ENCODE measurements at places on chromosomes 1 and 21.

- DNase-seq = no peak
Observed at GRCh38 chr1:207941665-207942064, 30.7 kb upstream of the CD34 start.

DNA sequence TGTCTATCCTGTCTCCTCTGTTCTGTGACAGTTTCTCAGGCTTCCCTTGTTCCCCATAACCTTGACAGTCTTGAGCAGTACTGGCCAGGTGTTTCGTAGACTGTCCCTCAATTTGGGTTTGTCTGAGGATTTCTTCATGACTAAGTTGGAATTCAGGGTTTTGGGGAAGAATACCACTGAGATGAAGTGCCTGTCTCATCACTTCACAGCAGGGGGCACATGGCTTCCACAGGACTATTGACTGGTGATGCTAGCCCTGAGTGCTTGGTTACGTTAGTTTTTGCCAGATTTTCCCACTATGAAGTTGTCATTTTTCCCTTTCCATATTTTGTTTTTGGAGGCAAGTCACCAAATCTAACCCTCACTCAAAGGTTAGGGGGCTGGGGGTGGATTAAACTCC is 45.7 kb downstream of the CDCP2 start:
- DNase-seq = no peak

DNA sequence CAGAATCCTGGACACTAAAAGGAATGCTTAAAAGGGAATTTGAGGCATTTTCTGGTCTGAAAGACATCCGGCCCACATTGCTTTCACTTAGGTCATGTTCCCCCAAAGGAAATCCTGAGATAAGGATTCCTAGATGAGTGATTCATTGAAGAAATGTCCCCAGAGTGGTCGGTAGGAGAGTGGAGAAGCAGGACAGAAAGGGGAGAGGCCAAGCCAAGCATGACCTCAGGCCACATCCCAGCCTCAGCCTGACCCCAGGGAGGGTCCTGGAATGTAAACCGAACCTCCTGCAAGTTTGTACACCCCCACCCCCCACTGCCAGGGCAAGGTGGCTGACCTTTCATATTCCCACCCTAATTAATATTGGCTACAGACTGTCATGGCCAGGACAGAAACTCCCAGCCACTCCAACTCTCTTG is 16.6 kb downstream of the HIVEP3 start:
- DNase-seq = no peak

DNA sequence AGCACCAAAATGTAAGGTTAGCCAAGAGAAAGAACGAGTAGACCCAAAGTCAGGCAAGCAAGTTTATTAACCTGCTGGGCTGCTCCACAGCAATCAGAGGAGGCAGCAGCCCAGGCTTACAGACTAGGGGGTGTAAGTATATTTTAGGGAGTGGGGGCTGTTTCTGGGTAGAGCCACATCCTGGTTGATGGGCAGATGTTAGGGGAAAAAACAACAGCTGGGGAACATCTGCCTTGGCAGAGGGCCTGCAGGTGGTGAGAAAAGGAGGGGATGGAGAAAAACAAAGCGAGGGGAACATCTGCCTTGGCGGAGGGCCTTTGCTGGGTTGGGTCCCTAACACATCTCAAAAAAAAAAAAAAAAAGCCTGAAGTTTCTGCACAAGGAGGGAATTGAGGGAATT is 9.7 kb upstream of the ZBTB48 start:
- DNase-seq = no peak

DNA sequence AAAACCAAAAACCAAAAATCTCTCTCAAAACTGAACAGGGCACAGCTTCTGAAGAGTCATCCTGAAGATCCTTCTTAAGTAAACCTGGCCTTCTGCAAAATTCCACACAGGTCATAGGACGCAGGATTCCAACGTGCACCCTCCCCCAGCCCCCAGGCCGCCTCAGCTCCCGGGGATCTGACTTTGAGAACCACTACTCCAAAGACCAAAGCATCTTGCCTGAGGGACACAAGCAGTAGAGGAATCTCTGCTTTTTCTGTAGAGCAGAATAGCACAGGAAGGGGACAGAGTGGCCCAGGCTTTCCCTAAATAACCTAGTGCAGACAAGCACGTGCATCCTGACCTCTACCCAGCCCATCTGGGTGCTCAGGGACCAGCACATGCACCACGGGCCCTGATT is 104.8 kb upstream of the VAMP3 start:
- DNase-seq = no peak

DNA sequence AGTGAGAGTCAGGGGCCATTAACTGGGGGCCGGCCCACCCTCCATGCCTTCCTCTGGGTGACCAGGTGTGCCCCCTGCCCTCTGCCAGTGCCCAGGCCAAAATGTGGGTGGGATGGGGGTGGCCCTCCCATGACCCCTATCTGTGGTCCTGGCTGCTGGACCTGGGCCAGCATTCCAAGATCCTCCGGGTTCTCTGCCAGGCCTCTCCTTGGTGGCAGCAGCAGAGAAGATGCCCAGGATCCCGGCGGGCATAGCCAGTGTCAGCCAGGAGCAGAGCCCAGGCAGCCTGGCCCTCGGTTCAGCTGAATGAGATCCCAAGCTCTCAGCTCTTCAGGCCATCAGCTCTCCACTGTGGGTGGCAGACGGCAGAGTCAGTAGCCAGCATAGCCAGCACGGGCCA is 31.3 kb upstream of the ACTRT2 start:
- no peak for DNase-seq

- DNase-seq = no peak
Observed at GRCh38 chr1:7501084-7501491, 270.0 kb upstream of the VAMP3 start.

GRCh38 chr21:32459972-32460371 is 47.5 kb downstream of the EVA1C start:
- no peak for DNase-seq

- no peak for DNase-seq
Observed at GRCh38 chr1:48025076-48025475, 27.9 kb upstream of the TRABD2B start.

GRCh38 chr1:33473900-33474299 is 1.5 kb downstream of the ZSCAN20 start:
- no peak for DNase-seq

- no peak for DNase-seq
Observed at GRCh38 chr1:197801111-197801482, 25.8 kb upstream of the DENND1B start.

DNA sequence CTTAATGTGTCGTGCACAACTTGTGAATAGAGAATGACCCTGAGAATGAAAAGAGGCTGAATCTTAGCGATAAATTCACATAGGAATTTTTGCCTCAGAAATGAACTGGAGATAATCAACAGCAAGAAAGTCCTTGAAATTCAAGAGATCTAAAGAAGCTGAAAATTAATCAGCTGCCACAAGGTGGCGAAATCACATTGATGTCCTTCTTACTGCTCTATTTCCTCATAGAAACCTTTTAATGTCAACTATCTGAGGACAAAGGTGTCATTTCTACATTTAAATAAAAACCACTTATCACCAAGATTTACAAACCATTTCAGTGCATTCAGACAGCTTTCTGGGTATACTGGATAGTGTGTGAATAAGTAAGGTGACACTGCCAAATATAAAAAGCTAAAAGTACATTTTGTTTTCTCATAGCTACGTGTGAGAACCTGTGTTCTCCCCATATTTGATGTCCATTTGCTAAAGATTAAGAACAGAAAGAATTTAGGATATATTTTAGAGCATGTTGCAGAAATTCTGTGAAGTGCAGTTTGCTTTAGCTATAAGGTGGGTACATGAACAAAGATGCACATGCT is 485.3 kb upstream of the PTBP2 start:
- no peak for DNase-seq
